ENCODE measurements at places on chromosomes 1 and 21. TPM values are rescaled to one million over a fixed set of nuclear protein-coding genes. Genes with fewer than 3 reads are reported as not detected.

SPRR1A gene
- total RNA-seq = not detected

DNA sequence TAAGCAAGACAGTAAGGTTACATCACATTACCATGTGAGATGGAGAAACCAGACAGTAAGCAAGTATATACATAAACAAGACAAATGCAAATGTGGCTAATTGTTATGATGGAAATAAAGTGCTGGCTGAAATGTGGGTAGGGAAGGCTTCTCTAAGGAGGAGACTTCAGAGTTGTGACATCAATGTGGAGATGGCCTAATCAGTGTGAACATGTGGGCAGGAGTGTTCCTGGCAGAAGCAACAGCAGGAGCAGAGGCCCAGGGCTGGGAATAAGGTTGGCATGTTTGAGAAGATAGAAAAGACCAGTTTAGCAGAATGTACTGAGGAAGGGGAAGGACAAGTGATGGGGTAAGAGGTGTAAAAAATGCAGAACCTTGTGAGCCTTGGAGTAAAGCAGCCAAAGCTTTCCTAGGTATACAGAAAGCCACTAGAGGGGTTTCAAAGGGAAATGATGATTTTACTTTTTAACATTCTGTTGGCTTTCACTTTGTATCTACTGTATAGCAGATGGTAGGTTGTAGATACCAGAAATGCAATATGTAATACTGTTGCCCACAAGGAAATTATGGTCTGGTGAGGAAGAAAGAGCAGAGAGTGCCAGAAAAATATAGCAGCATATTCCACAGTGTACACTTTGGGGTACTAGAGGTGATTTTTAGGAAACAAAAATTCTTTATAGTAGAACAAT, 197.4 kb downstream of the FGGY start:
- no peaks in the 10 kb centered on the region for H3K36me3 ChIP-seq
- H3K27ac ChIP-seq = no peak overlapping the region
- H3K4me1 ChIP-seq = peaks cover 10% of the 10 kb centered on the region
- H3K27me3 ChIP-seq = no peaks in the 10 kb centered on the region
- no peak overlapping the region for H3K4me3 ChIP-seq
- DNase-seq = no peak

- no peak for DNase-seq
- H3K27me3 ChIP-seq = no peaks in the 10 kb centered on the region
- no peaks in the 10 kb centered on the region for H3K36me3 ChIP-seq
- H3K4me3 ChIP-seq = no peak overlapping the region
These were observed 96.5 kb downstream of the LRRC53 start for GRCh38 chr1:74415935-74416334.

INSRR gene
- total RNA-seq = not detected

GRCh38 chr1:45854724-45855123, 51.3 kb downstream of the MAST2 start:
- no peaks in the 10 kb centered on the region for H3K27me3 ChIP-seq
- DNase-seq = peak; percentile 23
- no peak overlapping the region for H3K4me3 ChIP-seq
- H3K4me1 ChIP-seq = peaks cover 36% of the 10 kb centered on the region
- H3K36me3 ChIP-seq = no peaks in the 10 kb centered on the region

DNA sequence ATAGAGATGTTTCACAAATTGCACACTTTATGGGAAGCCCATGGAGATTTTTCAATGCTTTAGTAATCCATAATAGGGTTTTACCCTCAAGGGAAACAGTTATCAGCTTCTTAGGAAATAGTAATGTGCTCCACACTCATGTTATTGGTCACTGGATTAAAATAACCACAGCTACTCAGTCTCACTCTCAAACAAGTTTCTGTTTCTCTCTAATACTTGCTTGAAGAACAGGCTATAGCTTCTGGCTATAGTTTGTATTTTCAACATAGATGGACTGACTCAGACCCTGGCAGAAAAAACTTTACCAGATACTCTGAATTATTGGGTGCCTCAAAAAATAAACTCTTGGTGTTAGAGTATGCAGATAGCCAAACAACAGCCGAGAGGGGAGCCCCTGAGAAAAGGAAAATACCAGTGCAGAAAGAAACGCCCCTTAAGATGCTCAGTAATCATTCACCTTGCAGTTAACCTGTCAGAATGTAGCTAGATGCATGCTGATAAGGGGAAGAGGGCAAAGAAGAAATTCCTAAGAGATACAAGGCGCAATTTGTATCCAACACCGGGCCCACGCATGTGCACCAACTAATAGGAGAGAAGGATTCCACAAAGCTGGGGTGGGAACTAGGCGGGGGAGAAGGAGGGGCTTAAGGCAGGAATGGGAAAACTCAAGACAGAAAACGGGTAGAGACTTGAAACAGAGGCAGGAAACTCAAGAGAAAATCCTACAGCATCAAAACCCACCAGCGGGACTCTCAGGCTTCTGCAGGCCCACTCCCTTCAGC, 30.4 kb upstream of the PDE4B start:
- no peak overlapping the region for H3K4me3 ChIP-seq
- H3K27ac ChIP-seq = no peak overlapping the region
- H3K36me3 ChIP-seq = no peaks in the 10 kb centered on the region
- no peak for DNase-seq

PPFIA4 gene
- total RNA-seq = not detected

- no peak overlapping the region for H3K4me3 ChIP-seq
- no peaks in the 10 kb centered on the region for H3K36me3 ChIP-seq
- peaks cover 19% of the 10 kb centered on the region for H3K4me1 ChIP-seq
- H3K27ac ChIP-seq = no peak overlapping the region
- H3K27me3 ChIP-seq = peaks cover 20% of the 10 kb centered on the region
These were observed 3.9 kb upstream of the CD58 start for GRCh38 chr1:116574581-116575291.
